ENCODE measurements at places on chromosomes 7 and 10. TPM values are rescaled to one million over a fixed set of nuclear protein-coding genes. Genes with fewer than 3 reads are reported as not detected.

TMEM130 gene
- total RNA-seq, result not detected

GIMAP4 gene
- total RNA-seq, result 39.1 TPM

CYP26C1 gene
- not detected for total RNA-seq

CADPS2 gene
- not detected for total RNA-seq

TUBB8 gene
- not detected for total RNA-seq

SLC16A12 gene
- total RNA-seq, result not detected

RPEL1 gene
- total RNA-seq, result not detected

SPACDR gene
- 4.5 TPM for total RNA-seq

RARRES2 gene
- total RNA-seq, result not detected

UNCX gene
- total RNA-seq, result not detected

PTF1A gene
- total RNA-seq, result not detected

IFT22 gene
- 5.3 TPM for total RNA-seq

CTNNA3 gene
- total RNA-seq, result not detected

TRIL gene
- total RNA-seq, result not detected

LRRC18 gene
- total RNA-seq, result not detected

CYP3A4 gene
- not detected for total RNA-seq

OSBPL3 gene
- 74.2 TPM for total RNA-seq

PRDX3 gene
- 177 TPM for total RNA-seq

TEX47 gene
- total RNA-seq, result not detected

CYP2E1 gene
- 0.16 TPM for total RNA-seq

DNA sequence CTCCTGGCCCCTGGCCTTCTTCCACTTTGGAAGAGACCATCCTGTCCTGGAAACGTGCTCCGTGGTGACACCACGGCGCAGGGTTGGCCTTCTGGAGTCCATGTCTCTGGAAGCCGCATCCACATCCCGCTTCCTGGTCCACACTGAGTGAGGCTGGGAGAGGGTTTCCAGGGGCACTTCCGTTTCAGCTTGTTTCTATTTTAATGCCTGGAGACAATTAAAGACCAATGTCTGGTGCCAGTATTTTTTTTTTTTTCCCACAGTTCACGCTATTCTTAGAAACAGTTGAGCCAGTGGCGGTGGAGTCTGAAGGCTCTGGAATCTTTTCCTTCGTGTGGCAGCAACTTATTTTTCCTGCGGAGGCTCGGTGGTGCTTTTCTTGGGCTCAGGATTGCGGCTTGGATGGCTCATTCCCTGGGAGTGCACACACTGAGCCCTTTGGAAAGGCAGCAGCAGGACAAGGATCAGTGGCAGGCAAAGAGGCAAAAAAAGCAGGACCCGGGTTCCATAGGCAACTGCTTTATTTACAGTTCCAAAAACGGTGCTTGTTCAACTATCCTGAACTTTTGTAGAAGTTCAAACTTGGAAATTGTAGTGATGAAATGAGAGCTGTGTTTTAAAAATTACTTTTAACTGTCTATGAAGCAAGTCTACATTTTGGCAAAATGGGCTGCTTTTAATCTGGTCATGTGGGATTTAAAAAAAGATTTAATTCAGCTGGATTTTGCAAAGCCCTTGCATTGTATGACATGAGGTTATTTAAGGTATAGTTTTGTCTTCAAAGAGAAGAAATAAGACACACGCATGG, 202.8 kb downstream of the BAMBI start:
- DNase-seq, result no peak

DNA sequence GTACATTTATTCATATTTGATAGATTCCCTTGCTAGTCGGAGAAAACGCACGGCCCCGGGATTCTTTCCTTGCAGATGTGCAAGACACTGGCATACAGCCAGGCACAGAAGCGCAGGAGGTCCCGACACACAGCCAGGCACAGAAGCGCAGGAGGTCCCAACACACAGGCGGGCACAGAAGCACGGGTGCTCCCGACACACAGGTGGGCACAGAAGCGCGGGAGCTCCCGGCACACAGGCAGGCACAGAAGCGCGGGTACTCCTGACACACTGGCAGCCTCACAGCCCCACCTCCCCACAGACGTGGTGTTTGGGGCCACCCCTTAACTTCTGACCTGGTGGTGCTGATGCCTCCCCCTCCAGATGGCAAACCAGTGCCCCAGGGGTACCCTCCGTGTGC, 237.3 kb downstream of the ZMYND11 start:
- DNase-seq, result no peak

GRCh38 chr10:124621637-124622036, 122.5 kb downstream of the FAM53B start:
- no peak for DNase-seq

- DNase-seq, result no peak
These were observed 83.9 kb upstream of the SMIM30 start for GRCh38 chr7:113202284-113202683.

DNA sequence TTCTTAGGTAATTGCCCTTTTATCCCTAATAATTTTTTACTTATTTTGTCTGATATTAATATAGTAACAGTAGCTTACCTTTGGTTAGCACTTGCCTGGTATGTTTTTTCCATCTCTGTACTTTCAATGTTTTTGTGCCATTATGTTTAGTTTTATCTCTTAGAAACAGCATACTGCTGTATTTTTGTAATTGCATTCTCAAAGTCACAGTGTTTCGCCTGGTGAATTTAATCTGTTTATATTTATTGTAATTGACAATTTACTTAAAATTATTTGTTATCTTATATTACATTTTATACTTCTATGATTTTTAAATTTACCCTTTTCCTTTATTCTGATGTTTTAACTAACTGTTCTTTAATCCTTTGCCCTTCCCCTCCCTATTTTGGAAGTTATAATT, 166.4 kb downstream of the RELN start:
- DNase-seq, result no peak

DNA sequence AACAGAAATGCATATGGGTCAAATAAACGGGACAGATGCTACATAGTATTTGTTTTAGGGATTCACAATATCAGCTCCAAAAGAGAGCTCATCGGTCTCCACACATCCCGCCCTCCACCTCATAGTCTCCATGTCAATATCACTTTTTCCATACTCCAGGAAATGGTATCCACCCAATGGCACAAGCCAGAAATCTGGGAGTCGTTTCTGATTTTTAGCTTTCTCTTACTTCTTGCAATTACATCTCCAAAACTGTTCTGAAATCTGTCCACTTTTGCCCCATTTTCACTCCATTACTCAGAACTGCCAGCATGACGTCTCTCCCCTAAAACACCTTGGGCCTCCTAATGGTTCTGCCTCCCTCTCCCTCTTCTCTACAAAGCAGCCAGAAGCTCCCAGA, 47.4 kb upstream of the EZH2 start:
- no peak for DNase-seq

GRCh38 chr7:29500719-29501118, 62.9 kb upstream of the PRR15 start:
- DNase-seq, result no peak

- no peak for DNase-seq
These were observed 162.9 kb upstream of the SMIM30 start for GRCh38 chr7:113281223-113281622.

DNA sequence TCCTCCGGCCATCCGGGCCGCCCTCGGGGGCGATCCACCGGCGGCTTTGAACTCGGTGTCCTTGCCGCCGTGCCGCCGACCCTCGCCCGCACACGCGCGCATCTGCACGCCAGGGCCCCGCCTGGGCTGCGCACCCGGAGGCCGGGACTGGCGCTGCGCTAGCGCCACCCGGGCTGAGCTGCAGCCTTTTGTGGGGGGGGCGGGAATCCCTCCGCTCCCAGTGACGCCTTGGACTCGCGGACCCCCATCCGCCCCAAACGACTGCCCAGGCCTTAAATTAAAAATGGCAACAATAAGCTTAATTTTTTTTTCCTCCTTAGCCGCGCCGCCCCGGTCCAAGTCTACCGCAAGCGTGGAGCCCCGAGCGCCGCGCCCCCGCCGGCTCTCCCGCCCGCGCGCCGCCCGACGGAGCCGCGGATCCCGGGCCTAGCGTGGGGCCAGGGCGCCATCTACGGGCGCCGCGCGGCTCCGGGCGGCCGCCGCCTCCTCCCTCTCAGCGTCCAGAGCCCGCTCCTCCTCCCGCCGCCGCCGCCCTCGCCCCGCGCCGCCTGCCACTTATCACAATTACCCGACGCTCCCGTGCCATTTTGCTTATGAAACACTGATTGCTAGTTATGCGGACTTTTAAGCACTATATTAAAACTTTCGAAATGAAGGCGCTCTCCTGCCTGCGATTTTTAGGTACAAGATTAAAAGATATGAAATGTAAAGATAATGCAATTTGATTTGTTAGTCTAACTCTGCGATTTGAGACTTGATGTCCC, 7.5 kb upstream of the EBF3 start:
- no peak for DNase-seq

- no peak for DNase-seq
These were observed 180.5 kb downstream of the ZNF365 start for GRCh38 chr10:62554632-62555199.

DNA sequence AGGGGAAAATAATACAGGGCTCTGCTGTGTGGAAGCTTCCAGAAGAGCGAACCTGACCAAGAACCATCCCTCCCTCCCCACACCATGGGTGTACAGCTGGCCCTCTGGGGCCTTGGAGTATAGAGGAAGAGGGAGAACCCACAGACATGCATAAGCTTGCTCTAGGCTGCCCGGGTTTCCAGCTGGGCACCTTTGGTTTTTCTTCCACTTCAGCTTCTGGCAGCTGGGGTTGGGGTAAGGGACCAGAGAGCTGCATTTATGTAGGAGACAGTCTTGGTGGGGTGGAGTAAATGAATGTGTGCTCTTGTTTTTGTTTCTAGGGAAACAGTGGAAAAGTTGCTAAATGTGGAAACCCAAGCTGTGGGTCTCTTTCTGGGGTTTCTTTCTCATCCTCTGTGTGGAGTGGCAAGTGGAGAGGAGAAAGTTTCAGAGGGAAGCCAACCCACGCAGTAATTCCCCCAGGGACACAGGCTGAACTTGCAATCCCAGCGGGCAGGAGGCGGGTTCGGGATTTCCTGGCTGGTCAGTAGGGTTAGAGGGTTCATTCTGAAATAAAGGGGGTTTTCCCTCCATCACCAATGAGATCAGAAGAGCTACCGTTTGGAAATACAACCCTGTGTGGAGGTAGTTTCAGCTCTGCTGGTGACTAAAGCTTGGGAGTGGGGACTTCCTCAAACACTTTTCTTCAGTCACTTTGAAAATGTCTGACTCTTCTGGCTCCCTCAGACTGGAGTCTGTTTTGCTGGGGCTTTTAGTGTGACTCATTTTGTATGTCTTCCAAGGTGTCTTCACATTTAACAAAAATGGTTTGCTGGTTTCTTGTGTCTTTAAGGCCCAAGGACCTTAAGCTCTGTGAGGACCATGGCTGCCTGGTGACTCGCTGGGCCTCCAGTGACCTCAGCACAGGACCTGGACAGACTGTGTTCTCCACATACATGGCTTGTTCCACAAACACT, 22.2 kb upstream of the SRGN start:
- DNase-seq, result no peak

GRCh38 chr7:11212816-11213215, 239.1 kb downstream of the PHF14 start:
- no peak for DNase-seq

DNA sequence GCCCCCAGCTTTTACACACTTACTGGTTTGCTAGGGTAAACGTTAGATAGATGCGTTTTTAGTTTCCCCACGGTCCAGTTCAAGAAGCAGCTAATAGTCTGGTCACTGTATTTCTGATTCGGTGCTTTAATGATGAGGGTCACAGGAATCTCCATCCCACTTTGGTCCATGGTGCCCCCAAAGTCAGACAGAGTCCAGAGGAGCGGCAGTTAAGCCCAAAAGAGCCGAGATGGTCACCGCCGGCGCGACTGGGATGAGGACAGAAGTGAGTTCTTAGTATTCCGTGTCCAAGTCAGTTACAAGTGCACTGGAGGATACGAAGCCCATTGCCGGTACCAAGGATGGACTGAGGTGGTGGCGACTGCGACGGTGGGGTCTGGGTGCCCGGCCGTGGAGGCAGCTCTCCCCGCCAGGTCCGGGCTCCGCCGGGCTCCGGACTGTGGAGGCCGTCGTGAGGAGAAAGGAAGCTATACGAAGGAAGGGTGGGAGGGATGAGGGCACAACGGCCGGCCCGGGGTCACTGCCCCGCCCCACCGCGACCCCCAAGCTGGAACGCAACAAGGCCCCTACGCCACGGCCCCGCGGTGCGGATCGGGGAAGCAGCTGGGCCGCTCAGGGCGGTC, 663 bp downstream of the HERPUD2 start:
- no peak for DNase-seq

GRCh38 chr7:12635830-12636229, 51.6 kb upstream of the ARL4A start:
- DNase-seq, result no peak

GRCh38 chr7:29204491-29205272, 10.1 kb downstream of the CHN2 start:
- no peak for DNase-seq

- DNase-seq, result no peak
These were observed 274.1 kb downstream of the ZEB1 start for GRCh38 chr10:31593124-31593523.

GRCh38 chr10:116775488-116776400, 33.4 kb upstream of the HSPA12A start:
- DNase-seq, result no peak

DNA sequence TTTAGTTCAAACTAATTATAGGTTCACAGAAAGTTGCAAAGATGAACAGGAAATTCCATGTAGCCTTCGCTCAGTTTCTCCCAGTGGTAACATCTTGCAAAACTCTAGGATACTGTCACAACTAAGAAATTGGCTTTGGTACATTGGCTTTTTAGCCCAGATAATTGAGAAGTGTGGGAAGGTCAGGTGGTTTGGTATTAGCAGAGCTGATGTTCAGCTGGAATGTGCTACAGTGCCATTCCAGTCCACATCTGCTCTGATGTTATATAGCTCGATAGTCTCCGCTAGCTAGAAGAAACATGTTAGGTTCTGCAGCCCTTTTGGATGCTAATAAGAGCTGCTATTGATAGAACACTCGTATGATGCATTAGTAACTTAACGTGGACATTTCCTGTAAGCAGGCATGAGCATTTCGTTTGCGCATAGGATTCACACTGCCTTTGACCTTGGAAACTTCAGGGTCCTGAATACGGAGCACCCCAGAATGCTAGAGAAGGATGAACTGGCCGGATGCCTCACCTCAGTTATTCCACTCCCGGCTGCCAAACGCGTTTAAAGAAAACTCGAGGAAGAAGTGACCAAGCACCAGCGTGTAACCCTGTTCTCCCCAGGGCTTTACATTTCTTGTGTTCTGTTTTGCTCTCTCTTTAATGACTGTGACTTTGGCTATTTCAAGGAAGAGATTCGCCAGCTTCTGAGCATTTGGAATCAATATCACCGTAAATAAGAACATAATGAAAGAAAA, 271.4 kb downstream of the GALNT17 start:
- DNase-seq, result no peak

- no peak for DNase-seq
These were observed 182.8 kb upstream of the KAT6B start for GRCh38 chr10:74643596-74643975.

DNA sequence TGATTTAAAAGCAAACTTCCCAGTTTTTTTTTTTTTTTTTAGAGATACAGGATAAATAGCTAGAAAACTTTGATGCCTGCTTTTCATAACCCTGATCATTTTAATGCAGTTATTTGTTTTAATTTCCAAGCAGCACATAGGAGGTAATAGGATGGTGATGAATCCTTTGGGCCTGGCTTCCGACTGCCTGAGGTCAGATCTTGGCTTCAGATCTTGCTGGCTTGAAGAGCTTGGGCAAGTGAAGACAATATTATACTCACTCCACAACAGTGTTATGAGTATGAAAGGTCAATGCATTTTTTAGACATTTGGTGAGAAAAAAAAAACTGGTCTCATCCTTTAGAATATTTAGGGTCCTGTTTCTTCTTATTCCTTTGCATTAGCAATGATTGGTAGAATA, 124.8 kb upstream of the PRKCQ start:
- DNase-seq, result no peak

All from activated T-helper 2 cell treated with anti-CD3 and anti-CD28 coated beads, Interferon-gamma antibody, Interleukin-2, Interleukin-4, amounts not matched to agents 10 μg/mL and 5 μg/mL and 100 μg/mL, durations not matched to agents 14 hours and 24 hours and 36 hours (primary cell).